ENCODE measurements at places on chromosomes 11 and 22.
A peak's percentile ranks its signal among the peaks of the same experiment; 100 is the strongest.

DNA sequence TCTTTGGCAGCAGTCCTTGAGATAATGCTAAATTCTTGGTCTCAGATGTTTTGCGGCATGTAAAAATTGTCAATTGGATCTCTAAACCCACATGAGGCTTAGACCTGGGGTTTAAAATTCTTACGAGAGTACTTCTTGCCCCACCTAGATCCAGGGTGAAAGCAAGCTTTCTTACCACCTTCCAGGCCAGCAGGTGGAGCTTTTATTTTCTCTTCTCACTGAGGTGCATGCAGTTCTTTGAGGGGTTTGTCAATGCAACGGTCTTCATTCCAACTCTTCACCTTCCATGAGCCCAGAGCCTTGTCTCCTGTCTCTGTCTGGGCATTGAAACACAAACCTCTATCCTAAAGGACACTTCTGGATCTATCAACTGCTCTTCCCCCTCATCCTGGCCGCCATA, 154.1 kb downstream of the MYO18B start:
- DNase-seq, result no peak

DNA sequence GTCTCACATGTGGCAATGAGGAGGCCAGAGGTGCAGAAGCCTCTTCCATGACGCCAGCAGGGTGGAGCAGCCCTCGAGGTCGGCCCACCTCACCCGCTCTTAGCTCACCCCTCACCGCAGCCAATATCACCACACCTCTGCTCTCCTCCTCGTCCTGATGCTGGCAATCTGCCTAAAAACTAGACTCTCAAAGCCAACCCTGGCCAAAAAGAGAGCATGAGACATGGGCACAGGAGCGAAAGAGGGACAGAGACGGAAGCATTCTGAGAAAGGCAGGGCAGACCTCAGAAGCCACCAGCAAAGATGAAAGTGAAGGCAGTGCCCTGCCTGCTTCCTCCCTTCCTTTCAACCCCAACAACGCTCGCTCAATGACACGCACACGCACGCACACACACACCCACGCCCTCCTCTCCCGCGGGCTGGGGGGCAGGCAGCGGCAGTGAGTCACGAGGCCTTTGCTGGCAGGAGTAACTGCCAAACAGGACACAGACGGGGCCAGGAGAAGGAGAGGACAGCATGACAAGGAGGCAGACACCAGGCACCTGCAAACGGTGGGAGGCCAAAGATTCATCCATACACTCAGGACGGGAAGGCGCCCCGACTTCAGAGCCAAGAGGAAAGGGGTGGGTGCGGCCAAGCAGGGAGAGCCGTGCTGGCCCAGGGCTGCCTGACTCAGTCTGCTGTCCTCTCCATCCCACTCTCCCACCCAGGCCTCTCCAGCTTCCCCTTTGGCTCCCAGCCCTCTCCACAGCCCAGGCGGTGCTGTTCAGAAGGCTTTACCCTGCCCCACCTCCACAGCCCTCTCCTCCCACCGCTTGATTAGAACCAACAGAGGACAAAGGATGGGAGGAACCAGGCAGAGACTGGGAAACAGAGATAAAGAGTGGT, 11.4 kb downstream of the IGSF9B start:
- DNase-seq, result peak; percentile 56

DNA sequence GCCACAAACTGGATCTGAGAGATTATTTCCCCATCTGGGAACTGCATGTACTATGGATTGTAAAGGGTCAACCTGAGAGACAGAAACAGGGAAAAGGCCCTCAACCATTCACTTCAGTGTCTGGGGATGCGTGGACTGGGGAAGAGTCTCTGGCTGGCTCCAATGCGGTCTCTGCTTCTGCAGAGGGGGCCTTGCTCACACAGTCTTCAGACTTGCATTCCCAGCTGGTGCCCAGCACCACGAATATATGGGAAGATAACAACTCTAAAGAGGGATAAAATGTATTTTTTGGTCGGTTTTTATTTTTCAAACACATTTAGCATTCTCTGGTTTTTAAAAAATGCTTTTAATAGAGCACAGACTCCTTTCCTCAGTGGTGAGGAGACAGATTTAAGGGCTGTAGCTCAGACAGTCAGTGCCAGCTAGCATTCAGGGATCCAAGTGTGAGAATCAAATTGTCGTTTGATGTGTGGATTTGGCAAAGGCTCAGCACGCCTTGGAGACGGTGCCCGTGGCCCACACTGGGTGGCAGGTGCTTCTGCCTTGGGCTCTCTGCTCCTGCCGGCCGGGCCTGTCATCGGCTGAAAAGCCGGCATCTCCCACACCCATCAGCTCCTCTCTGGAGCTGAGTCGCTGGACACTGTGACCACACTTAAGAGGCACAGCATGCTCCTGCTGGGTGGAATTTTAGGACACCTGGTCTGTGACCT, 8.0 kb upstream of the EFCAB6 start:
- DNase-seq, result no peak

DNA sequence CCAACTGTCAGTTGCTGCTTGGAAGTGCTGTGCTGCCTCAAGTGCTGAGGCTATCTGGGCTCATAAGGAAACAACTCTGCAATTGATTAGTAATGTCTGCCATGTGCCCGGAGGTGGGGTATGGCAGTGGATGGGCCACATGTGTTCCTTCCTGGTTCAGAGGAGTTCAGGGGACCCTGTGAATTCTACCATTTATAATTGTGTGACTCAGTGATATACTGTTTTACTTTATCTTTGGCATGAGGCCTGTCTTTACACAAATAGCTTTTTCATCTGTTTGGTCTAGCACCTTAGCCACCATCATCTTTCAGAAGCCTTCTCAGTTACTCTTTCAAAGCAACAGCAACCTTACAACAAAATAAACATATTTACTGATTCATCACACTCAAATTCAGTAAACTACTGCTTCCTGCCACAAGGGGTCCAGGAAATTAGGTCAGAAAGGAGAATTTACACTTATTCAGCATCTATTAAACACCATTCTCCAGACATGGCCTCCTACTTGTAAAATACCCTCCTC, 20.9 kb downstream of the DKK3 start:
- no peak for DNase-seq

DNA sequence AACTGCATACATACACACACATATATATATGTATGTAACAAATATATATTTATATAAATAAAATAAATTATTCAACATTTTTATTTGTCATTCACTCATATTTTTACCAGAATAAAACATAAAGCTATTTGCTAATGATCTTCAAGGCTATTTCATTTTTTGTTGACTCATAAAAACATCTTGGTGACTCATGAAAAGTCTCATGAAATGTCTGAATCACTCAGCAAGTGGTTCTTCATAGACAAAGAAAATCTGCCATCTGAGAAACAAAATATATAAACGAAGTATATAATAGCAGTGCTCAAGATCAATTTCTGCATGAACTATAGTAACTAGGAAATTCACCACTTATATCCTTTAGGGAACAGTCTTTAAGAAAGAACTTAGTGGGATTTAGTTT, 764.8 kb upstream of the FAT3 start:
- no peak for DNase-seq

DNA sequence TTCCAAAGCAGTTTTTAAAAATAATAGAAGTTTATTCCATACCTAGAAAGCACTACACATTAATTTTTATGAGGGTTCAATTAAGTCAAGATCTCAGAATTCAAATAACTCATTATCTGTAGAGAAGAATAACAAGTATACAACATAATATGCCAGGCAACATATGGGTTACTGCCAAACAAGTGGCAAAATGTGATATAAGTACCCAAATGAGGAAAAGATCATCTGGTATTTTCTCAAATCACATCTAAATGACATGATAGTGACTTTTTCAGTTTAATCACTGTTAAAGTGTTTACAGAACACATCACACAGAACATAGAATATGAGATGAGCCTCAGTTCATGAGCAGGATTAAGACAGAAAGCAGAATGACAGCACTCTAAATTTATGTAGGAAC, 123.3 kb downstream of the FCHSD2 start:
- DNase-seq, result no peak

DNA sequence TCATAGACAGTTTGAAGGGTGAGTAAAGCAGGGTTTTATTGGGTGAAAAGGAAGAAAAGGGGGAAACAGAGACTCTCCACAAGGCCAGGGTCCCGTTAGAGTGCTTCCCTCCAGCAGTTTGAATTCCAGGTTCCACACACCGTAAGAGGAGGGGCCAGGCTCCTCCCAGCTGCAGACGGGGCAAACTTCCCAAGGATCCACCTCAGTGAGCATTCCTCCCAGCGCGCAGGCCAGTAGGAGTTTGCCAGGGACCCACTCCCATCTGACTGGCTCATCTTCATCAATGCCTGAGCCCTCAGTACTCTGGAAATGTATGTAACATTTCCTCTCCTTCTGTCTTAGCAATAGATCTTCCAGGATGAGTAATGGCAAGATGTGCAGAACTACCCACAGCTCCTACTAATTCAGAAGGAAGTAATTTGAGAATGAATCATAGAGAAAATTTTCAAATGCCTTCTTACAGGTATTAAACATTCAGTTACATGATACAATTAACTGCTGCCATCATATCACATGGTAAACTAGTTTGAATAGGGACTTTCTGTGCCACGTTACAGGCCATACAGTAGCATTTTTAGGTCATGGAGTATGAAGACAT, 34.0 kb upstream of the TRPC6 start:
- no peak for DNase-seq

DNA sequence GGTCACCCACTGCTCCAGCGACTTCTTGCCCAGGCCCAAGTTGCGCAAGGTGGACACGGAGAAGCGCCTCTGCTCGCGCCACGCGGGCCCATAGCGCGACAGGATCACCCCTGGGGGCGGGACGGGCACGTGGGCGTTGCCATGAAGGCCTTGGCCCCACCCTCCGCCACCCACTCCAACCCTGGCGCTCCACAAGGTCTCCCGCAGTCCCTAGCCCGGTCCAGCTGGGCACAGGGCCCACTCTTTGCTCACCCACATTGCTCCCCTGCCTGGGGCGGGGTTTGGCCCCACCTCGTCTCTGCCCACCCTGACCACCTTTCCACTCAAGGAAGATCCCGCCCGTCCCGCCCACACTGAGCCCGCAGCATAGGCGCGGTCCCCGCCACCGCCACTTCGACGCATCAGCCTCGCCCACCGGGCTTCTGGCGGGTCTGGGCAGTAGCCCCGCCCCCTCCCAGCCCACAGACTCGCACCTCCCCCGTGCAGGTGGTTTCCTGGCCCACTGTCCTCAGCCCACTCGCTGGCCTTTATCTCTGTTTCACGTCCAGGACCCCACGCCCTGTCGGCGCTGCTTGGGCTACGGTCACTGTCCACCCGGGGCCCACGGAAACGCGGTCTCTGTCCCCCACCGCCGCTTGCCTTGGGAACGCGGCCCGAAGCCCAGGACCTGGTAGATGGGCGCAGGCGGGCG, 12.3 kb upstream of the CYP2D6 start:
- no peak for DNase-seq

DNA sequence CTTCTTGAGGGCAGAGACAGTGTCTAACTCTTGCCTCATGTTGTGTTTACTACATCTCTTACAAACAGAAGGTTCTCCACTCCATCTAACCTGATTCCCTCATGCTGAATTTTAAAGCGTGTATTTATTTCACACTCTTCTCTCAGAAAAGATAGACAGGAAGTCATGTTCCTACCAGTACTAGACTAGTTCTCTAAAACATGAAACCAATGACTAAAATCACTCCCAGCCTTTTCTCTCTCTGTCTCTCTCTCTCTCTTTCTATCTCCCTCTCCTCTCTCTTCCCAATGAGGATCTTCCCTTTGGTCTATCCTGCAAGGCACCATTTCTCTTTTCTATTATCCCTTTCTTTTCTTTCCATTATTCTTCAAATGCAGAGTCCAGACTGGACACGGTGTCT, 391.9 kb upstream of the CADM1 start:
- DNase-seq, result no peak

GRCh38 chr11:9639099-9639498, 24.8 kb upstream of the SWAP70 start:
- DNase-seq, result no peak

DNA sequence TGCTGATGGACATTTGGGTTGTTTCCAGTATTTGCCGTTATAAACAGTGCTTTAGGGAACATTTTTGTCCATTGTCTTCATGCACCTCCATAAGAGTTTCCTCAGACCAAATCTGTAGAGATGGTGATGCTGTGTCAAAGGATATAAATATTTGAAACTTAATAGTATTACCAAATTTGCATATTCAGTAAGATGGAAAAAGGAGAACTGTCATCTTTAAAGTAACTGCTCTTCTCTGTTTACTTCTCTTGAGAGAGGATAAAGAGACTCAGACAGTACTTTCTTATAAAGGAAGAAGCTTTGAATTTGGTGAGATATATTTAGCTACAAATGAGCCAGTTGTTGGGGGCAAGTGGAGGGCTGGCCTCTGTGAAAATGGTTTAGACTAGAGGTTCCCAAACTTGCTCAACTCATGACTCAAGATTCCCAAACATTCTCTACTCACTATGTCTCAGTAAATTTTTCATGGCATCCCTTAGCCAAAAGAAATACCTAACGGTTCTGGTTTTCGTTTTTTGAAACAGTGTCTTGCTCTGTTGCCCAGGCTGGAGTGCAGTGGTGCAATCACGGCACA, 26.2 kb downstream of the SHISA8 start:
- DNase-seq, result no peak

- no peak for DNase-seq
Measured at GRCh38 chr11:65288706-65289536, 25.7 kb upstream of the CDC42EP2 start.

DNA sequence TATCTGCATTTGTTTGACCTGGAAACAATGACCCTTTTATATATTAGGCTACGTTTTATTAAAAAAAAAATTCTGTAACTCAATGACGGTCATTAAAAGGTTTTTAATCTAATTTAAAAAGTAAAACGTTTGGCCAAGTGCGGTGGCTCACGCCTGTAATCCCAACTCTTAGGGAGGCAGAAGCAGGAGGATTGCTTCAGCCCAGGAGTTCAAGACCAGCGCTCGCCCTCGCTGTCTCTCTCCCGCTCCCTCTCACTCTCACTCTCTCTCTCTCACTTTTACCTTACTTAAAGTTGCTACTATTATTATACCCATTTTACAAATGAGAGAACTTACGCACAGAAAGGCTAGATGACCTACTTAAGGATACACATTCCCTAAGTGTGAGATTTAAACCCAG, 814 bp upstream of the NARS2 start:
- no peak for DNase-seq

DNA sequence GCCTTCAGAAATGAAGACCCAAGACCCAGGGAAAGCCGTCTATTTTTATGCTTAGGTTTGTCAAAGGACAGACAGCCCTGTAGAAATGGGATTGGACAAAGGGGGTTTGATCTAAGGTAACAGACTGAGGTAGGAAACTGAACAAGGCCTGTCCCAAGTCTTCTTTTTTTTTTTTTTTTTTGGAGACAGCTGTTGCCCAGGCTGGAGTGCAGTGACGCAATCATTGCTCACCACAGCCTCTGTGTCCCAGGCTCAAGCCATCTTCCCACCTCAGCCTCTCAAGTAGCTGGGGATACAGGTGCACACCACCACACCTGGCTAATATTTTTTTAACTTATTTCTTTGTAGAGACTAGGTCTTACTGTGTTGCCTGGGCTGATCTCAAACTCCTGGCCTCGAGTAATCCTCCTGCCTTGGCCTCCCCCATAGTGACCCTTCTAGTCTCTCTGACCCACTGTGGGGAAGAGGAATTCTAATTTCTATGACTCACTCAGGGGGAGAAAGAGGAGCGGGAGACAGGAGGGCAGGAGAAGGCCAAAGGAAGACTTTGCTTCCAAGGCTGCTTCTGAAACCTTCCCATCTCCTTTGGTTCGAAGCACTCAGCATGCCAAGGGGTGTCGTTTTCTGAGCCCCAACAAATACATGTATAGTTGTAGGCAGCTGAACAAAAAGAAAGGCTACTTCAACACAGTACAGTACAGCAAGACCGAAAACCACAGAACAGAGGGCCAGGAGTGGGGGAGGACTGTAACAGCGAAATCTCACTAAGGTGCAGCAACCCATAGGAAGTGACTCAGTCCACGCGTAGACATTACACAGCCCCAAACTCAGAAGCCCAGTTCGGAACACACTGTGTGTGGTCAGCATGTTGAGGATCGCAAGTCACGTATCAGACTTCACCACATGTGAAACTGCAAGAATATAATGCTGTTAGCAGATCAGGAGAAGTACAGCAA, 872 bp downstream of the TMA7B start:
- peak; percentile 42 for DNase-seq
